Bronchial epithelial cell (primary cell): ENCODE measurements at places on chromosomes 11 and 22. TPM values are rescaled to one million over a fixed set of nuclear protein-coding genes. Genes with fewer than 3 reads are reported as not detected.

SCGB1C1 gene
- total RNA-seq: not detected in 2 replicates

KIF18A gene
- 0.51 and 0.79 TPM in 2 replicates for total RNA-seq

AMBRA1 gene
- 11.3 and 14.3 TPM in 2 replicates for total RNA-seq

IL18 gene
- total RNA-seq: 33.8 and 72.1 TPM in 2 replicates

SLC43A1 gene
- 1.0 and 1.3 TPM in 2 replicates for total RNA-seq

SLC22A9 gene
- not detected in 2 replicates for total RNA-seq
